Esophagus squamous epithelium (tissue), 5 donors: ENCODE measurements at places on chromosomes 7 and 10. TPM values are rescaled to one million over a fixed set of nuclear protein-coding genes. Genes with fewer than 3 reads are reported as not detected.

DNA sequence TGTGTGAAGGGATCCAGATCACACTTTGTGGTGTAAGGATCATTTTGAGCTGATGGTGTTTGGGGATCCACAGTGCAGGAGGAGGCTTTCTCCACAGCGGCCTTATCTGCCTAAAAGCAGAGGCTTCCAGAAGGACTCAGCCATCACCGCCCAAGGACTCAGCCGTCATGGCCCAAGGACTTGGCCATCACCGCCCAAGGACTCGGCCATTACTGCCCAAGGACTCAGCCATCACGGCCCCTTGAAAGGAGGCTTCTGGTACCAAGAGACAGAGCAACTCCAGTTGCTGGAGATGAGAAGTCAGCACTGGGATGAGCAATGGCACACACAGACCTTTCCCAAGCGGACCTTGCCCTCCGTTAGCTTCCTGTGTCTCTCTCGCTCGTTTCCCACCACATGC lies 6.0 kb upstream of the CFAP46 start:
- DNase-seq = no peak
- no peak overlapping the region for H3K4me3 ChIP-seq
- H3K27me3 ChIP-seq = peaks cover 72% of the 10 kb centered on the region
- no peaks in the 10 kb centered on the region for H3K36me3 ChIP-seq

Gene GOLGA7B
- 1.7 TPM for total RNA-seq

DNA sequence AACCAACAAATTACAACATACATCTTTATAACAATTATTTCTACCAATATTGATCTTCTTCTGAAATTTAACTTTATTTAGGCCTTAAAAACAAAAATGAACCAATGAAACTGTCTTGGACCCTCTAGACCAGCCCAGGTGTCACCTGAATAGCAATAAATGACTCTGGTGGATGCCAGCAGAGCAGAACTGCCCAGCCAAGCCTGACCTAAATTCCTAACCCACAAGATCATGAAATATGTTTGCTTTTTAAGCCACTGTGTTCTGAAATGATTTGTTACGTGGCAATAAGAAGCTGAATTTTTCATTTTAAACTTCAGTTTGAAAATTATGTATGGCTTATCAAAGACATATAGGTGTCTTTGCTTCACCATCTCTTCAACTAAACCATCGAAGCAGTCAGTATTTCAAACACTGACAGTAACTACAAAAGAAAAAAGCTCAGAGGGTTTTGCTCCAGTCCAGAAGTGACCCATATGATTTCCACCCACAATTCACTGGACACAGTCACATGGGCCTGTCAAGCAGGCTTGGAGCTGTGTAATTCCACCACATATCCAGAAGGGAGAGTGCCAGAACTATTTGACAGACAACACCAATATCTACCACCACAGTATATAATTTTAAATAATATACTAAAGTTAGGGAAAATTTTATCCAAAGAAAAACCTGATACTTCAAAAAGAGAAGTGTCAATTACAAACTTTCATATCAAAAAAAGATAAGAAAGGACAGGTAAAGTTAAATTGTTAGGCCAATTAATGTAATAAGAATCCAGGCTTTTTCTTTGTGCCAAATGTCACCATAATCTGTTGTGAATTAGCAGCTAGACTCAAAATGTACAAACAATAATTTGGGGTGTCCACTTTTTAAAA lies 94.5 kb downstream of the KMT2C start:
- H3K27me3 ChIP-seq = no peaks in the 10 kb centered on the region
- no peak overlapping the region for H3K4me3 ChIP-seq
- H3K27ac ChIP-seq = no peak overlapping the region
- DNase-seq = no peak

DNA sequence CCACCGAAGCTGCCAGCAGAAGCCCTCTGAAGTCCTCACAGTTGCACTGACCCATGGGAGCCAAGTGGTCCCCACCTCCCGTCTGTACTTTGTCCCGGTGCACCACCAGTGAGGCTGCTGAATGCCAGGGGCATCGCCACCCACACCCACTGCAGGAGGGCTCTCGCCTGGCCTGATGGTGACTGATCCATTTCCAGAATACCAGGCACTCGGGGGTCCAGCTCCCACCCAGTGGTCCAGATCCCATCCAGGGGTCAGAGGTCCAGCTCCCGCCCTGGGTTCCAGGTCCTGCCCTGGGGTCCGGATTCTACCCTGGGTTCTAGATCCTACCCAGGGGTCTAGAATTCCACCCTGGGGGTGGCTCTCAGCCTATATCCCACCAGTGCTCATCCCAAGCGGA lies 9.1 kb upstream of the JAKMIP3 start:
- no peaks in the 10 kb centered on the region for H3K4me1 ChIP-seq
- H3K27me3 ChIP-seq = no peaks in the 10 kb centered on the region
- no peaks in the 10 kb centered on the region for H3K36me3 ChIP-seq

GRCh38 chr10:127148066-127148932 lies 48.1 kb downstream of the INSYN2A start:
- H3K4me1 ChIP-seq = peaks cover 14% of the 10 kb centered on the region
- no peak for DNase-seq
- no peak overlapping the region for H3K27ac ChIP-seq
- H3K4me3 ChIP-seq = no peak overlapping the region
- H3K27me3 ChIP-seq = no peaks in the 10 kb centered on the region
- H3K36me3 ChIP-seq = peaks cover 24% of the 10 kb centered on the region

- H3K4me3 ChIP-seq = no peak overlapping the region
- no peaks in the 10 kb centered on the region for H3K36me3 ChIP-seq
- H3K27ac ChIP-seq = no peak overlapping the region
Observed at GRCh38 chr7:68571286-68571685, 1027.0 kb upstream of the AUTS2 start.

Gene OR13A1
- 0.09 TPM for total RNA-seq

- peak overlapping the region; percentile 42 for H3K27ac ChIP-seq
- DNase-seq = no peak
- H3K4me1 ChIP-seq = no peaks in the 10 kb centered on the region
- H3K27me3 ChIP-seq = no peaks in the 10 kb centered on the region
Observed at GRCh38 chr7:5653661-5654060, 127.8 kb downstream of the RNF216 start.

DNA sequence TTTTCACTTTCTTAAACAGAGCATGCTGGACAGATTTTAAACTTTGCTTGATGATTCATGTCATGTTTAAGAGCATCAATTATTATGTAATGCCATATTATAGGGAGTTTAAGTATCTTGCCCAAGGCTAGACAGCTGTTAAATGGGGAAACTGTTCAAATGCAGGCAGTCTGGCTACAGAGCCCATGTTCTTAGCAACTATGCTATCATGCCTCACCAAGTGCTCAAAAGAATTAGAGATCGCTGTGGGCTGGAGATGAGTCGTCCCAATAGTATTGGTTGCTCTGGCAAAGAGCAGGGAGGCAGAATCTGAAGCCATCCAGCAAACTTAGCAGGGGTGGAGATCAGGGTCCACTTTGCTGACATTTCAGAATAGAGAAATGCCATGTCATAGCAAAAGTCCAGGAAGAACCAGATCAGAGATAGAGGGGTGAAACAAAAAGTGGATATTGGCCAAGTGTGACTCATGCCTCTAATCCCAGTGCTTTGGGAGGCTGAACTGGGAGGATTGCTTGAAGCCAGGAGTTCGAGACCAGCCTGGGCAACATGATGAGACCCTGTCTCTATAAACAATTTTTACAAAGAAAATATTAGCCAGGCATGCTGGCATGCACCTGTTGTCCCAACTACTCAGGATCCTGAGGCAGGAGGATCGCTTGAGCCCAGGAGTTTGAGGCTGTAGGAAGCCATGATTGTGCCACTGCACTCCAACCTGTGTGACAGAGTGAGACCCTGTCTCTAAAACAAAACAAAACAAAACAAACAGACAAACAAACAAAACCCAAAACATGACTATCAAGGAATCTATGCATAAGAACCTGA lies 57.8 kb downstream of the BAMBI start:
- no peak for DNase-seq
- no peaks in the 10 kb centered on the region for H3K36me3 ChIP-seq
- H3K4me3 ChIP-seq = no peak overlapping the region
- H3K27me3 ChIP-seq = peaks cover 65% of the 10 kb centered on the region

Gene AMPH
- total RNA-seq = 1.7 TPM

Gene TBXAS1
- 11.9 TPM for total RNA-seq
